ENCODE measurements at places on chromosomes 6 and 20. TPM values are rescaled to one million over a fixed set of nuclear protein-coding genes. Genes with fewer than 3 reads are reported as not detected.

Gene CAGE1
- 0.05 TPM for total RNA-seq

DNA sequence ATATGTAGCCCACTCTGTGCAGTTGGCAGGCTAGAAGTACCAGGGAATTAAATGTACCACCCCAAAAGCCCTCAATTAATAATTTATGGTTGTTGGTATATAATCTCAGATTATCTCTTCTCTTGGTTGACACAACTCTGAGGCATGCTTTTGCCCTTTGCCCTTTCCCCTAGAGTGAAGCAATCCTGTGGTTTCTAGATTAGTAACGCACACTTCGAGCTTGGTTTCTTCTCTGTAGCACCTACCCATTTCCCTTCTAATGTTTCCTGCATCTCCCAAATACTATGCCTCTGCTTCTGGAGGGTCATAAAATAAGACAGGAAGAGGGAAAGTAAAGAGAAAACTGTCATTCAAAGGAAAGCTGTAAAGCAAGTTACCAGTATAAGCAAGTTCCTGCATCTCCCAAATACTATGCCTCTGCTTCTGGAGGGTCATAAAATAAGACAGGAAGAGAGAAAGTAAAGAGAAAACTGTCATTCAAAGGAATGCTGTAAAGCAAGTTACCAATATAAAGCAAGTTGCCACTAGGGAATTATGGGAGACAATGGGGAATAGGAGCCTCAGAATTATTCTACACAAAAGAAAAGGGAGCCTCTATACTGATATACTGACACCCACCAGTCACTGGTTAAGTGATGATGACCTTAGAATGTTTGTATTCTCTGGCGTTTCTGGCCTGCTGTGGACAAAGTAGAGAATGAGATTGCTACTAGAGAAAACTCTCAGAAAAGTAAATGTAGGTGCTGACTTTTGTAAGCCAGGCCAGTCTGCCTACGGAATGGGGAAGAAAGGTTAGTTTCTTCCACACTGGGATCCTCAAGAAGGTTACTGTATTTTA lies 862.6 kb upstream of the MAN1A1 start:
- no peak for DNase-seq

- no peak for DNase-seq
Measured at GRCh38 chr20:10625641-10626040, 48.2 kb downstream of the JAG1 start.

Gene PLTP
- 18.8 TPM for total RNA-seq

DNA sequence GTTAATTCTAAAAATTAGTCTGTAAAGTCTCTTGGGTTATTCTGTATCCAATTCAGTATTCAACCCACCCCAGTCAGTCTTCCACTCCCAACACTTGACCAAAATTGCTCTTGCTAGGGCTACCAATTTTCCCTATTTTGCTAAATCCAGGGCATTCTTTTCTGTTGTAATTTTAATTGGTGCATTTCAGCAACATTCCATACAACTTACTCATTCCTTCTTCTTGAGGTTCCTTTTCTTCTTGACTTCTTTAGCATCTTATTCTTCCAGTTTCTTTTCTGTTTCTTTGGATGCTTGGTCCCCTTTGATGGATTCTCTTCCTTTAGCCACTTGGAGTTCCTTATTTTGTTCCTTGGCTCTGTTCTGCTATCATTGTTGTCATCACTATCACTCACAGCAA lies 11.2 kb upstream of the GRM1 start:
- no peak for DNase-seq

GRCh38 chr6:67141005-67141404 lies 1434.0 kb upstream of the EYS start:
- no peak for DNase-seq
